ENCODE measurements at places on chromosomes 2 and 18. TPM values are rescaled to one million over a fixed set of nuclear protein-coding genes. Genes with fewer than 3 reads are reported as not detected.

The TDRD15 gene
- 0.15 TPM for total RNA-seq

The TSN gene
- total RNA-seq = 37.5 TPM

The STARD6 gene
- total RNA-seq = not detected

The TNFAIP6 gene
- 3.6 TPM for total RNA-seq

The ACADL gene
- total RNA-seq = 50.3 TPM

The TCF23 gene
- total RNA-seq = 0.39 TPM

The SFTPB gene
- total RNA-seq = 1.7 TPM

The ANKRD36 gene
- 37.2 TPM for total RNA-seq
